ENCODE measurements at places on chromosomes 1 and 21.

DNA sequence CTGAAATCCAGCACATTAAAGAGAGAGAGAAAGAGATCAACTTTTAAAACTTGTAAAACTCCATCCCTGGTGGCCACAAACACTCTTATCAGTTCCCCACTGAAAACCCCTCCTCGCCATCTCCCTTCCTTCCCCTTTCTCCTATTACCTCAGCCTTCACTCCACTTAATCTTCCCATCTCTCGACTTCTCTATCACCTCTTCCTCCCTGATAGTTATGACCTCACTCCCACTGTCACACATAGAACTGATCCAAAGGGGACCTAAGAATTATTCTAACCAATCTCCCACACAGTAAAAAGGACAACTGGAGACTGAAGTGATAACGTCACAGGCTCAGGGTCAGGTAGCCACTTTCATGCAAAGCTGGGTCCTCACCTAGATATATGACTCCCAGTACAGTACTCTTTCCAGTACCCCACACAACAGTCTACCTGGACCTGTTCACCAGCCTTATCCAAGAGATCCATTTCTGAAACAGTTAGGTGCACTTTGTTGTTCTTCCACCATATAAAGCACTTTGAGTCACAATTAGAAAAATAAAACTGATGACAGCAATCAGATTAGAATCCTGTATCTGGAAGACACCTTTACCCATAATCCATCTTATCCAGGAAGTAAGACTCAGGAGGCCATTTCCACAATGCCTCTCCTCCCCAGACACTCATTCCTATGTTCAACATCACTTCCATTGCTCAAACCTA is 324.8 kb downstream of the SMYD3 start:
- no peak for DNase-seq

- no peak for DNase-seq
Measured at GRCh38 chr1:40353082-40353481, 20.4 kb upstream of the SMAP2 start.

DNA sequence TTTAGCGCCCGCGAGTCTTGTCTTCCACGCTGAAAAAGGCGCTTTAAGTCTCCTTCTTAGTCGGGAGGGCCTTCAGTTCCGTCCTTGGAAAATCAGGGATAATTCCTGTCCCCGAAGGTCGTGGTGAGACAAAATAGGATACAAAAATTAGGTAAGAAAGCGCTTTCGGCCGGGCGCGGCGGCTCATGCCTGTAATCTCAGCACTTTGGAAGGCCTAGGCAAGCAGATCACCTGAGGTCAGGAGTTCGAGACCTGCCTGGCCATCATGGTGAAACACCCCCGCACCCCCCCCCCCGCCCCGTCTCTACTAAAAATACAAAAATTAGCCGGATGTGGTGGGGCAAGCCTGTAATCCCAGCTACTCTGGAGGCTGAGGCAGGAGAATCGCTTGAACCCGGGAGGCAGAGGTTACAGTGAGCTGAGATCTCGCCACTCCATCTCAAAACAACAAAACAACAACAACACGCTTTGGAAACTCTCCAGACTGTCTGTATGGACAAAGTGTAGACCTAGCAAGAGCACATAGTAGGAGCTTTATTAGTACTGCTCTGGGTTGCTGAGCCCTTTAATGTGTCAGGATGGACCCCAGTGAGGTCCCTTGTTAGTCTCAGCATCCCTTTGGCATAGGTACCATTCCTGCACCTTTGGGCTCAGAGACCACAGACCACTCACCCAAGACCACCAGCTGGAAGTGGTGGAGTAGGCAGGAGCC is 790 bp upstream of the TMEM54 start:
- no peak for DNase-seq

GRCh38 chr1:230102472-230102871 is 35.4 kb downstream of the GALNT2 start:
- no peak for DNase-seq

DNA sequence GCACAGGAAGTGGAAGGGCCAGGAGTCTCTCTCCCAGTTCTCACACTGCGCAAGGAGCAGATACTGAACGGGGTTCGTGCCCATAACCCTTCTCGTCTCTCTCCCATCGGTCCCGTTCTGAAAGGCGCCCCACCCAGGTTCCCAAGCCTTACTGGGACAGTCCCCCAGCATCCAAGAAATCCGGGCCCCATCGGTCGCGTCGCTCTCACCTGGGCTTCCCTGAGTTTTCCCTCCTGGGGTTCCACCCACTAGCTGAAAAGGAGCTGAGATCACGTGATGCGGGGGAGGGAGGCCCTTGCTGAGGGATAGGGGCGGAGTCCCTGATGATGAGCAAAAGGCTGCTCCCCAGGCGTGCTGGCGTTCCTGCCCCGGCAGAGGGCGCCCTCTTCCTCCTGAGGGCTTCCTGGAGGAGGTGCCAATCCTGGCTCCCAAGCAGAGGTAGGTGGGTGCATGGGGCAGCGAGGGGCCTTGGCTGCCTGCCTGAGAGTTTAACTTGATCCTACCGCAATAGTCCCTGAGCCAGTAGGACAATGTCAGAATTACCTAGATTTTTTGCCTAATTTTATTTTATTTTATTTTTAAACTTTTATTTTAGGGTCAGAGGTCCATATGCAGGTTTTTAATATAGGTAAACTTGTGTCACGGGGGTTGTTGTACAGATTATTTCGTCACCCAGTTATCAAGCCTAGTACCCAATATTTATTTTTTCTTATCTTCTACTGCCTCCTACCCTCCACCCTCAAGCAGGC is at the start of gene SPOCD1:
Gene SPOCD1, minus strand, starts transcription at position 271 of the 749 bp plus-strand sequence. CDS start 689 bp downstream, outside the sequence.
- DNase-seq = peak; percentile 66

- no peak for DNase-seq
Measured at GRCh38 chr1:57163325-57163724, 197.5 kb upstream of the C8B start.

DNA sequence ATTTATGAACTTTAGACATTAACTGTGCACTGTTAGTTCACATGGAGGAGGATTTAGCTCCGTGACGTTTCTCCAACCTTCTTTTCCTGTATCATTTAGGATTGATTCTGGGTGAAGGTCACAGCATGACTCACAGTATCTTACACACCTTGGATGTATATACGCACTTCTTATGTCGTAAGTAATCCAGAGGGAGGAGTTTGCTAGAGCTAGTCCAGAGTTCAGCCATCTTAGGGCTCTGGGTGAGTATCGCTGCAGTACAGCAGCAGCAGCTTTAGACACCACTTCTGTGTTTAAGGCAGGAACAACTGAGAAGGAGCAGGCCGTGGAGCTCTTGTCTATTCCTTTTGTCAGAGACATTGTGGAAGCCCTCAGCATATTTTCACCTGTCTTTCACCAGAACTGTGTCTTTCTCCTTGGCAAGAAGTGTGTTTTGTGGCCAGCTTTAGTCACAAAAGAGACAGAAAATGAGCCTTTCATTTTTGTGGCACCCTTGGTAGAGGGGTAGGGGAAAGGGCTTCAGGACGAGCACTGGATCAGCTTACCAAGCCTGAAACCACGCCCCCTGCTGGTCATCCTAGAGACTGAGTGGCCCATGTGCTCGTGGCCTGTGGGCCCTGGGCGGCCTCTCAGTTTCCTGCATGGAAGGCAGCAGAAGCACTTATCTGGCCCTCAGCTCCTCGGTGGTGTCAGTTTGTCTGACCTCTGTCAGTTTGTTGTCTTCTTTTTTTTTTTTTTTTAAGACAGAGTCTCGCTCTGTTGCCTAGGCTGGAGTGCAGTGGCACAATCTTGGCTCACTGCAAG is 64.0 kb downstream of the ADARB1 start:
- no peak for DNase-seq

- no peak for DNase-seq
Measured at GRCh38 chr1:224689374-224689773, 73.3 kb downstream of the CNIH3 start.

GRCh38 chr1:221946768-221947167 is 204.9 kb upstream of the DUSP10 start:
- no peak for DNase-seq

DNA sequence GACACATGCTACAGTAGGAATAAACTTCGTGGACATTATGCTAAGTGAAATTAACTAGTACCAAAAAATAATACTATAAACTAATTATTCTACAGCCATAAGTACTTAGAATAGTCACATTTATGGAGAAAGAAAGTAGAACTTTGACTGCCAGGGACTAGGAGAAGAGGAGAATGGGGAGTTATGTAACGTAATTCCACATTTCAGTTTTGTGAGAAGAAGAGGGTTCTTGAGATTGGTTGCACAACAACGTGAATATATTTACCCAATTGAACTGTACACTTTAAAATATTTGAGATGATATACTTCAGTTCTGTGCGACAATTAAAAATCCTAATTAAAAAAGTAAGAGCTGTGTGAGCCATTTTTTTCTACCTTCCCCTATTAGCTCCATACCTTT is 1412.9 kb downstream of the PLA2G4A start:
- DNase-seq = no peak

- no peak for DNase-seq
Measured at GRCh38 chr1:154710106-154710505, 102.1 kb upstream of the ADAR start.

- DNase-seq = no peak
Measured at GRCh38 chr1:233518344-233518743, 95.6 kb upstream of the KCNK1 start.

DNA sequence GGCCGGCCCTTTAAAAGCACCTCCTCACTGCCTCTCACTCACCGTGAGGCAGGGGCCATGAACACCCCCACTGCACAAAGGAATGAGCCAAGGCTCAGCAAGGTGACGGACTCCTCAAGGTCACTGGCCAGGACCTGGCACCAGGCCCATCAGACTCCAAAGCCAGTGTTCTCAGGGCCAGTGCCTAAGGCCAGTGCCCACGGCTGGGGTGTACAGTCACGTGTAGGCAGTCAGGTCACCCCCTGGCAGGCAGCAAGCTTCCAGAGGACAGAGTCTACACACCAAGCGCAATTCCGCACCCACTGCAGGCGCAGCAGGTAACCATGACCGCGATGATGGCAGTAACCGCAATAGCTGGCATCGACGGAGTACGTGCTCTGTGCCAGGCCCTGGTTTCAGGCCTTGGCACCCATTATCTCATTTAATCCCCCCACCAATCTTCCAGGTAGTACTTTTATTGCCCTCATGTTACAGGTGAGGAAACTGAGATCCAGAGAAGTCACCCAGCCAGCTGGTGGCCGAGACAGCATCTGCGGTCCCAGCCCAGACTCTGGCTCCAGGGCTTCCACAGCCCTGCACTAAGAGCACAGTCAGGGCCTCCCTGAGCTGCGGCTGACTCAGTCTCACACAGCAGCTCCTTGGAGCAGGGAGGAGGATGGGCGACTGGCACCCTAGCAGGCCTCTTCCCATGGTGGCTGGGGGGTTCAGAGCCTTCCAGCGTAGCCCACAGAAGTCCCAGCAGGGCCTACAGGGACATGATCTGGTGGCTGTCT is 27.0 kb downstream of the RAP1GAP start:
- no peak for DNase-seq

DNA sequence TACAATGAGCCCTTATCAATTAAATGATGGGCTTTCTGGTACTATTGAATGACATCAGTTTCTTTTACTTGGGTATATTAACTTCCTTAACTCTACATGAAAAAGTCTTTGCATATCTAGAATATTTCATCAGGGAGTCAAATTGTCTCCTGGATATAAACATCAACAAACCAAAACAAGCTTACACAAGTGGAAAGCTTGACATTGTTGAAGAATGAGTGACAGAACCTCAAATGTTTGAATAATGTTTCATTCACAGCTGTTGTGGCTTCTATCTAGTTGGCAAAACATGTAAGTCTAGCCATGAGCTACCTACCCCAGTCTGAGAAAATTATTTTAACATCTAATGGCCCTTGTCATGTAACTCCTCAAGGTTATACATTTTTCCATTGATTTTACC is 604.8 kb upstream of the ADAMTS5 start:
- no peak for DNase-seq

DNA sequence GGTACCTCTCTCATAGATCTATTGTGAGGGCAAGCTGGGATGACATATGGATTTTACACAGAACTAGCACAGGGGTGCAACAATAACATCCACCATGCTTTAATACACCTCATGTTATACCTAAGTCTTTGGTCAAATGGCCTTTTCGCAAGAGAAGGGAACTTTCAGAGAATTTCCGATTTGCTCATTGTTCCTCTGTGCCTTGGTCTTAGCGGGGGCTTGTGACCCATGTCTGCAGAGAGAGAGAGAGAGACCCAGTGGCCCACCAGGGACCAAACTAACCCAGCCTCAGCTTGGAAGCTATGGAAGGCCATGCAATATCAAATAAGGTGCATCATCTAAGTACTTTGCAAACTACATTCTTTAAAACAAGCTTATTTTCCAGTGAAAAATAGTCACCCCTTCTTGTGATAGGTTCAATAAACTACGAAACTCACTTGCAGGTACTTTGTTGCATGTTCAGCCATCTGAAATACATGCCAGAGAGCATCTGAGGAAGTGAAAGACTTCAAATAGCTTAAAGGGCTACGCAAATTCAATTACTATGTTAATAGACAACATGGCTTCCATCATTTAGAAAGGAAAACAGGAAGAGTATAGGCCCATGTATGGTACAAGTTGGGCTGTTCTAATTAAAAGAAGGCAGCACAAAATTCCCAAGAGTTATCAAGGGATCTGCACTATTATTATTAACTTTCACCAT is 100.7 kb downstream of the KCNN3 start:
- no peak for DNase-seq

- no peak for DNase-seq
Measured at GRCh38 chr21:15701830-15702229, 28.0 kb upstream of the USP25 start.

DNA sequence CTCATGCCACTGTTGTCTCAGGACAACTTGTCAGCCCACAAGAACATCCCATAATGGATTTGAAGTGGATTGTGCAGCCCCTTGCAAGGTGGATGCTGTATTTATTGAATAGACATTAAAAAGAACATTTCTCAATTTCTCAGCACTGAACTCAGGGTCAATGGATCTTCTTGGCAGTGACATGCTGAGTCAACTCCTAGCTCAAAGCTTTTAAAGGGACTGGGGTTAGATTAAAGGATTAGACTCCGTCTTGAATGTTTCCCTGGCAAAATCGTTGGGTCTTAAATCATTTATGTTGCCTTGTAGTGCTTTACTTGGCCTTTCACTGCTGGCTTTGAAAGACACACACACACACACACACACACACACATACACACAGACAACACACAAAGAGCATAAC is 221.6 kb upstream of the PBX1 start:
- no peak for DNase-seq

- DNase-seq = no peak
Measured at GRCh38 chr1:174953285-174954072, 46.3 kb upstream of the CACYBP start.

DNA sequence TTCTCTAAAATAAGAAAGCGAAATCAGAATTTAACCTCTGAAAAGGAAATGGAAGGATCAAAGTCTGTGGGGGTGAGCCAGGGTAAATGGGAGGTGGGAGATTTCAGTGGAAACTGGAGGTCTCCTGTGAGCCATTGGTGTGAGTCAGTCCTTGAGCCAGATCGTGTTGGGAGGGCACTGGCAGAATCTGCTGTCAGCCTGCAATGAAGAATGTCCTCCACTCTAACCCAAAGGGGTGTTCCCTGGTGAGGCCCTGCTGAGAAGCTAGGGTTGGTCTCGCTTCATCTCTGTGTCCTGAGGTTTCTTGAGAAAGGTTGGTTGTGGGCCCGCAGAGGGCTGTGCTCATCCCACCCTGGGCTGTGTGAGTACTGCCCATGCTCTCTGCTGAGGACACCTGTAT is 2.4 kb downstream of the QSOX1 start:
- DNase-seq = peak; percentile 33

Data from stromal cell of bone marrow (primary cell).